Activated naive CD8-positive, alpha-beta T cell treated with anti-CD3 and anti-CD28 coated beads, Interleukin-2, amount 10 ng/mL, durations not matched to agents 7 days and 5 days (primary cell): ENCODE measurements at places on chromosomes 11 and 22. TPM values are rescaled to one million over a fixed set of nuclear protein-coding genes. Genes with fewer than 3 reads are reported as not detected.

DNA sequence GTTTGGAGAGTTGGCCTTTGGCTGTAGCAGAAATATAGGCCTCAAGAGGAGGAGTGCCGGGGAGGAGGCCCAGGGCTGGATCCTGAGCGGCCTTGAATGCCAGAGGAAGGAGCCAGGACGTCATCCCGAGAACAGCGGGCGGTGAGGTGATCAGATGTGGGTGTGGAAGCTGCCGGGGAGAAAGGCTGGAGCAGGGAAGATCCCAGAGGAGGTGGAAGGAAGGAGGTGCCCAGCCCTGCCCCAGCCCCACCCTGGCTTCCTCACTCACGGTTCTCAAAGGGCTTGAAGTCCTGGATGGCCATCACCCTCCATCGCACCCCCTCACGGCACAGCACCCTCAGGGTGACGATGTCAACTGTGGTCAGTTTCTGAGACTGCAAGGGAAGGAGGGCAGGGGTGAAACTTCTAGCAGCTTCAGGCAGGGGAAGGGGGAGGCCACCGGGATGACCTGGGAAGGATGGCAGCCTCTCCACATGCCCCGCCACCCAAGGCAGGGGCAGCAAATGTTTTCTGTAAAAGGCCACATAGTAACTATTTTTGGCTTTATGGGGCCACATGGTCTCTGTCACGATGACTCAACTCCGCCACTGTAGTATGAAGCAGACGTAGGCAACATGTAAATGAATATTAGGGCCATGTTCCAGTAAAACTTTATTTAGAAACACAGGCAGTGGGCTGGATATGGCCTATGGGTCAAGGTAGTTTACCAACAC is 10.7 kb downstream of the IL2RB start:
- H3K4me1 ChIP-seq: peaks cover 31% of the 10 kb centered on the region
- H3K4me3 ChIP-seq: no peak overlapping the region
- H3K27ac ChIP-seq: peak overlapping the region; percentile 32
- no peak for DNase-seq
- peaks cover 49% of the 10 kb centered on the region for H3K36me3 ChIP-seq

Gene ARHGAP8
- 2.2 TPM for total RNA-seq

DNA sequence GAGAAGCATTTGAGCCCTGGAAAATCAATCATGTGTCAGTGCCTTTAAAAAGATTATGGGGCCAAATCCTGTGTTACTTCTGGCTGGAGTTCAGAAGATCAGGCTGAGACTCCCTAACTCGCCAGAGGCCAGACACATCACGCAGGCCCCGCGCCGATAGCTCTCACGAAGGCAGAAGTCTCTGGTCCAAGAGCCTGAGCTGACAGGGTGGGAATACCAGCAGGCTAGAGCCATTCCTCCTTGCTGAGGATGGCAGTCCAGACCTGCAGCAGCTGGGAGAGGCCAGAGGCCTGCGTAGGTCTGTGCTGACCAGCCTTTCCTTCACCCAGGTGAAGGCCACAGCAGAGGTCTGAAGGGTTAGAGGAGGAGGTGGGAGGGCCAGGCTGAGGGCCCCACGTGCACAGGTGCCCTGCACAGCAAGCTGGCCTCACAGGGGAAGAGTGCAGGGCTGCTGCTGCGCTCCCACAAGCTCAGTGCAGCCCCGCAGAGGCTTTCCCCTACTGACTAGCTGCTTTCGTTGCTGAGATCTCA is 52.9 kb downstream of the ST14 start:
- H3K4me3 ChIP-seq: no peak overlapping the region
- H3K27ac ChIP-seq: no peak overlapping the region
- H3K4me1 ChIP-seq: no peaks in the 10 kb centered on the region

DNA sequence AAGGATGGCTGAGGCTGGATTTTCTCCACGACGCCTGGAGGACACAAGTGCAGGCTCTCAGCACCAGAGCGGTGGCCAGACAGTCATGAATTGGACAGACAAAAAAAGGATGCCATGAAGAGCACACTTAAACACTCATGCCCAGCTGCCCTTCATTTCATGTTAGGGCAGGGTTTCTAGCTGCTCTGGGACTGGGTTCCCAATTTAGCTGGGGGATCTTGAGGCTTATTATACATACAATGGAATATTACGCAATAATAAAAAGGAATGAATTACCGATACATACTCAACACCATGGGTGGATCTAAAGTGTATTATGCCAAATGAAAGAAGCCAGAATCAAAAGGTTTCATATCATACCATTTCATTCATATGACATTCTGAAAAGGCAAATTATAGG is 512.1 kb upstream of the LRRC4C start:
- H3K36me3 ChIP-seq: no peaks in the 10 kb centered on the region
- DNase-seq: no peak
- H3K27ac ChIP-seq: no peak overlapping the region
- no peak overlapping the region for H3K4me3 ChIP-seq
- no peaks in the 10 kb centered on the region for H3K4me1 ChIP-seq
- no peaks in the 10 kb centered on the region for H3K27me3 ChIP-seq

DNA sequence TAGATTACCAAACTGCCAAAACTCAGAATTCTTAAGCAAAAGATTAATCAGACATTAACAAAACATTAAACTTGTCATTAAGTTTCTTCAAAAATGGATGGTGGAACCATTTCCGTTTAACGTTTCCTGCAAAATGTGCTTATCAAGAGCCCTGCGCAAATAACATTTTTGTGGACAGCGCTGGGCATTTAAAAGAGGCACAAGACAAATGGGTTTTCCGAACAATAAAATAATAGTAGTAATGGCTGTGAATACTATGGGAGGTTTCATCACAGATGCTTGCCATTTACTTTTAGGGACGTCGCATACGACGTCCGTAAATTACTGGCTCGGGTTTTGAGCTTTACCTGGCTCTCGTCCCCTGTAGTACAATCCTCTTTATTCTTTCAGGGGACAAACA is 1.1 kb downstream of the NPAT start:
- DNase-seq: no peak
- H3K4me1 ChIP-seq: peaks cover 34% of the 10 kb centered on the region
- H3K27me3 ChIP-seq: no peaks in the 10 kb centered on the region
- H3K36me3 ChIP-seq: peaks cover 35% of the 10 kb centered on the region
- no peak overlapping the region for H3K27ac ChIP-seq

DNA sequence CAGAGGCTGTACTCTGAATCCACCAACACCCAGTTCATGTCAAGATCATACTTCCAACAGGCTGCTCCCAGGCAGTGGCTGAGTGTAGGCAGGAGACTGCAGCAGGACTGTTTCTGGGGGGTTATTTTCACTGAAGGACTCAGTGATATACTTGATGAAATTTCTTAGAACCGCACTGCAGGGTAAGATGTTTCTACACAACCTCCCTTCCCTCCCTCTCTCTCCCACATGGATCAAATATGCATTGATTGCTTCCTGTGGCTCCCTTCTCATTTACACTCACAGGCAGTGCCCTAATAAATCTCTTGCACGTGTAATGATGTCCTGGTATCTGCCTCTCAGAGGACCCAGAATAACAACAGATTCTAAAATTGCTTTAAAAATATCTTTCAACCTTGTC is 251.3 kb upstream of the CCDC179 start:
- no peaks in the 10 kb centered on the region for H3K27me3 ChIP-seq
- no peaks in the 10 kb centered on the region for H3K4me1 ChIP-seq
- no peaks in the 10 kb centered on the region for H3K36me3 ChIP-seq
- no peak for DNase-seq

GRCh38 chr11:61973476-61974162 is 6.2 kb upstream of the FTH1 start:
- peak overlapping the region; percentile 68 for H3K27ac ChIP-seq
- no peaks in the 10 kb centered on the region for H3K36me3 ChIP-seq
- peaks cover 32% of the 10 kb centered on the region for H3K4me1 ChIP-seq
- no peak overlapping the region for H3K4me3 ChIP-seq
- peak; percentile 20 for DNase-seq

- H3K4me3 ChIP-seq: no peak overlapping the region
- no peaks in the 10 kb centered on the region for H3K4me1 ChIP-seq
- DNase-seq: no peak
- H3K36me3 ChIP-seq: no peaks in the 10 kb centered on the region
Measured at GRCh38 chr22:27441706-27442475, 359.7 kb downstream of the MN1 start.

DNA sequence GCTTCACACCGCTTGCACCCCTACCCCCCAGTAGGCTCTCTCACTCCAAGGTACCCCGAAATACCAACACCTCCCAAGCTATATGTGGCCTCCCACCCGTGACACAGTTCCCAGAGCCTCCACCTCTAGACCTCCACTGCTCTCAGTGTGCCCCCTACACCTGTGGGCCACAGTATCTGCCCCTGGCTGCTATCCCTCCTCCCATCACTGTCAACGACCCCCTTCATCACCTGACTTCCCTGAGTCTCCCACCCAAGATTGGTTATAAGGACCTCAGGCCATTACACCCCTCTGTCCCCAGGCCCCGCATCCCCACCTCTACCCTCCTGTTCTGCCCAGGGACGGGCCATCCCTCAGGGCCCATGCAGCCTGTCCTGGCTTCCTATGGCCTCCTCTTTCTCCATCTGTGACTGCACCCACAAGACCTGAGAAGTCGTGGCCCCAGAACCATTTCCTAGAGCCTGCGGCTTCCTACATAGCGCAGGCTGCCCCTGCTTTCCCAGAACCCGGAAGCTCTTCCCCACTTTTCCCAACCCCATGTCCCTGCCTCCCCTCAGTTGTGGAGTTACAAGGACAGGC is 734 bp downstream of the ACR start:
- H3K27ac ChIP-seq: no peak overlapping the region
- no peaks in the 10 kb centered on the region for H3K36me3 ChIP-seq
- no peak for DNase-seq
- H3K4me1 ChIP-seq: no peaks in the 10 kb centered on the region

- H3K36me3 ChIP-seq: no peaks in the 10 kb centered on the region
- H3K4me3 ChIP-seq: peak within 1 kb of the TSS; percentile 89
- no peaks in the 10 kb centered on the region for H3K27me3 ChIP-seq
- peak; percentile 65 for DNase-seq
Measured at GRCh38 chr22:44024288-44024921, at the start of gene PARVB. Gene PARVB, plus strand, starts transcription at chr22:44024302. Its CDS starts 38 bp downstream, at chr22:44024340.

Gene GPR83
- total RNA-seq: 0.20 TPM

Gene SLC7A4
- 0.79 TPM for total RNA-seq

DNA sequence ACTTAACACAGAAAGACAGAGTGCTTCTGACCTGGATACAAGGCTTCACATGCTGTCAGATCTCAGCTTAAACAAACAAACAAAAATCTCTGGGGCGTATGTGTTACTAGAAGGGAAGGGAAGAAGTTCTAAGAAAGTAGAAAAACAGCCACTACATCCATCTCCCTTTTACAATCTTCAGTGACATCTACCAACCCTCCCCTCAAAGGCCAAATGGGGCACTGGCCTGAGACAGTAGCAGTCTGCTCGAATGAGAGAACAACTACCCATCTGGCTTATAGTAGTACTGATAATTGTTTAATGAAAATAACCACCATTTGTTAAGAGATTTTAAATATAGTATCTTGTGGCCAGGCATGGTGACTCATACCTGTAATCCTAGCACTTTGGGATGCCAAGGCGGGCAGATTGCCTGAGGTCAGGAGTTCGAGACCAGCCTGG is 29.4 kb downstream of the CCDC83 start:
- no peak overlapping the region for H3K4me3 ChIP-seq
- no peaks in the 10 kb centered on the region for H3K4me1 ChIP-seq
- H3K27me3 ChIP-seq: peaks cover 10% of the 10 kb centered on the region
- H3K27ac ChIP-seq: no peak overlapping the region
- no peaks in the 10 kb centered on the region for H3K36me3 ChIP-seq
- DNase-seq: no peak

GRCh38 chr11:57527056-57527631 is 3.4 kb downstream of the TIMM10 start:
- peaks cover 37% of the 10 kb centered on the region for H3K4me1 ChIP-seq
- peaks cover 8% of the 10 kb centered on the region for H3K36me3 ChIP-seq
- peak; percentile 75 for DNase-seq
- H3K4me3 ChIP-seq: no peak overlapping the region
- H3K27ac ChIP-seq: peak overlapping the region; percentile 70
- no peaks in the 10 kb centered on the region for H3K27me3 ChIP-seq

Gene MRGPRD
- total RNA-seq: not detected

Gene LRRN4CL
- 0.19 TPM for total RNA-seq

DNA sequence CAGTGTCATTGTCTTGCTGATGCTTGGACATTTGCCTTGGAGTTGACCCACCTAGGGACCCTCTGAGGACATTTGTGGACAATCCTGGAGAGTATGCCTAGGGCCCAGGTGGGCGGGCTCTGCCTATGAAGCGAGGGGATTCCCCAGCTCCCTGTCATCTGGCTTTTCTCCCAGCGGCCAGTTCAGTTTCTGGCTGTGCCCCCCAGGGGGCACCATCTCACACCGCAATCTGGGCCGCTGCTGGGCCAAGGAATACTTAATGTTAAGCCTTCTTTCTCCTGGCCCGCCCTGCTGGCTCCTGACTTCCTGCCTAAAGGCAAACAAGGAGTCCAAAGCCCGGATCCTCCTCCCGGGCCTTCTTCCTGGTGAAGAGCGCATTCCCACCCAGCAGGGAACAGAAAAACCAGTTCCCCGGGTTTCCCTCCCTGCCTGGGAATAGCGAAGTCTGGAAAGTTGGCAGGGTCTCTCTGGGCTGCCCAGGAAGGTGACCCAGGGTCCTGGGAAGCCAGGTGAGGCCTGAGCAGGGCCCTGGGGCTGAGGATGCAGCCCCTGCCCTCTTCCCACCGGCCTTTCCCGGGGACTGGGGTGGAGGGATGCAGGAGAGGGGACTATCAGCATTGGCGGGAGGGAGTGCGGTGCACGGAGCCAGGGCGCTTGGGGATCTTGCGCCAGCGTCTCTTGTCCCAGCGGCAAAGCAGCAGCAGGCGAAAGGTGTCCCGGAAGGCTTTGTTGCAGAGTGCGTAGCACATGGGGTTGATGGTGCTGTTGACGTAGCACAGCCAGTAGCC is 11.9 kb downstream of the CHRM1 start:
- no peak for DNase-seq
- H3K4me3 ChIP-seq: no peak overlapping the region
- peaks cover 9% of the 10 kb centered on the region for H3K4me1 ChIP-seq
- no peak overlapping the region for H3K27ac ChIP-seq

DNA sequence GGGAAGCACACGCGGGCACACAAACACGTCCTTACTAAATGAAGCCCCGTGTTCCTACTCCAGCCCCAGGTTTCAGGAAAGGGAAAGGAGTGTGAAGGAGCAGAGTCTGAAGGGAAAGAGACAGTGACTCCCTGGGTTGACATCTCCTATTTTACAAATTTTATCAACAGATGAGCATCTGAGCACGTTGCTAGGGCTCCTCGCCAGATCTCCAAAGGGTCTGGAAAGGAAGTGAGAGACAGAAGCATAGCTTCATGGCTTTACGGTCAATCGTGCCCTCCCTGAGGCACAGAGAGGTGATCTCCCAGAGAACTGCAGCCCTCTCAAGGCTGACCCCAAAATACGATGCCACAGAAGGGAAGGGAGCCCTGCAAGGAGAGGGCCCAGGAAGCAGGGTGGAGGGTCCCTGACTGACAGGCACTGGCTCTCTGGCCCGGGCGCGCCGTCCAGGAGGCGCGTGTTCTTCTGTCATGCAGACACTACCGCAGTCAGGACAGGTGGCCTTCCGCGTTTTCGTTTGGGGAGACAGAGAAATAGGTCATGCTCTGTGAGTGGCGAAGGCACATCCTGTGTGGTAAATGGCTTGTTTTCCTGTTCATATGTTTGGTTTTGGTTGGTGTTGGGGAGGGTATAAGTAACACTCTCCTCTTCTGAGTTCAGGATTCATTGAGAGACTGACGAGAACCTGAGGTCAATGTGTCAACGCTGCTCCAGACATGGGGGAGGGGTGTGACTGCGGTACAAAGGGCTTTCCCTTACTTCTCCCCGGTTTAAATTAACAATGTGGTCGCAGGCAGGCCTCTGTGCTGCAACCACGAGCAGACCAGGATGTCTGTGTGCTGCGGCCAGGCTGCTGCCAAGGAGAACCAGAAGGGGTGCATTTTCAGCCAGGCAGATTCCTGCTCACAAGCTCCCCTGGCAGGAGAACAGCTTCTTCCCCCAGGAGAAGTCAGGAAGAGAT is 813.3 kb downstream of the OPCML start:
- no peaks in the 10 kb centered on the region for H3K36me3 ChIP-seq
- peak overlapping the region; percentile 61 for H3K4me3 ChIP-seq
- DNase-seq: peak; percentile 61
- peaks cover 30% of the 10 kb centered on the region for H3K4me1 ChIP-seq
- peaks cover 11% of the 10 kb centered on the region for H3K27me3 ChIP-seq
- H3K27ac ChIP-seq: peak overlapping the region; percentile 48
